T-cell (primary cell): ENCODE measurements at places on chromosomes 1 and 21. TPM values are rescaled to one million over a fixed set of nuclear protein-coding genes. Genes with fewer than 3 reads are reported as not detected.

Gene NCSTN
- 62.2 TPM for total RNA-seq

Gene GLIS1
- not detected for total RNA-seq

GRCh38 chr1:99657213-99658030 lies 11.5 kb downstream of the PALMD start:
- no peak for DNase-seq
- no peaks in the 10 kb centered on the region for H3K27me3 ChIP-seq
- no peak overlapping the region for H3K4me3 ChIP-seq
- H3K36me3 ChIP-seq = no peaks in the 10 kb centered on the region
- H3K4me1 ChIP-seq = no peaks in the 10 kb centered on the region

GRCh38 chr1:116164604-116165368 lies 53.6 kb downstream of the MAB21L3 start:
- DNase-seq = no peak
- H3K4me1 ChIP-seq = peaks cover 17% of the 10 kb centered on the region
- H3K4me3 ChIP-seq = no peak overlapping the region
- no peaks in the 10 kb centered on the region for H3K27me3 ChIP-seq
- no peaks in the 10 kb centered on the region for H3K36me3 ChIP-seq

DNA sequence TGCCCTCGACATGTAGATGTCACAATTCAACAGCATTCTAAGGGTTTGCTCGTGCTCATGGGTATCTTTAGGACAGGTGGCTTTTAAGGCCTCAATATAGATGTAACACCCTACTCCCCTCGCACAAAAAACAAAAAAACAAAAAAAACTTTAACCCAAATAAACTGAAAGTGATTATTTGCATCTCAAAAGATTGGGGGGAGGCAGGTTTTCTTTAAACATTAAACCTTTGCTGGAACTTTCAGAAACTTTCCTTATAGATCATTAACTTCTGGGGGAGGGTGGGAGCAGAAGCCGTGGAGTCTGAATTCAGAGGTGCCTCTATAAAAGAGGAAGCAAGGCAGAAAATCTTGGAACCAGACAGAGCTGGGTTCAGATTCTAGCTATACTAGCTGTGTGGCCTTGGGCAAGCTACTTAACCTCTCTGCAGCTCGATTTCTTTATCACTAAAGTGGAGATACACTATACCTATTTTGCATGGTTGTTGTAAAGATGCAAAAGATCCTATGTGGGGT lies 3.2 kb upstream of the KIAA1614 start:
- DNase-seq = no peak
- no peaks in the 10 kb centered on the region for H3K27me3 ChIP-seq
- H3K4me1 ChIP-seq = peaks cover 3% of the 10 kb centered on the region
- H3K4me3 ChIP-seq = no peak overlapping the region
- H3K27ac ChIP-seq = no peak overlapping the region

DNA sequence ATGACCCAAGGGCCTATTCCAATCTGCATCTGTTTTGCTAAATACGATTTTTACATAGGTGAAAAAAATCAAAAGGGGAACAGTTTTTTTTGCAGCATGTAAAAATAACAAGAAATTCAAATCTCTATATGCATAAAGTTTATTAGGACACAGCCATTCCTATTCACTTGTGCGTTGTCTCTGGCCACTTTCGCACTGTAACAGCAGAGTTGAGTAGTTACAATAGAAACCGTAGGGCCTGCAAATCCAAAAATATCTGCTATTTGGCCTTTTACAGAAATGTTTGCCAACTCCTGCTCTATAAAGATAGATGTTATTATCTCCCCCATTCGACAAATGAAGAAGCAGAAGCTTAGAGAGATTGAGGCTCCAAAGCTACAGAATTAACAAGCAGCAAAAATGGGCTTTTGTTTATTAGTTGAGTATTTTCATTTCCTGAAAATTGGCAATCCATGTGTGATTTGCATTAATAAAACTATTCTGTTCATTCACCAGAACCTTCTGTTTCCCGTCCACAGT lies 5.5 kb downstream of the DYNLT5 start:
- H3K27me3 ChIP-seq = peaks cover 10% of the 10 kb centered on the region
- no peaks in the 10 kb centered on the region for H3K36me3 ChIP-seq
- no peak overlapping the region for H3K27ac ChIP-seq
